ENCODE measurements at places on chromosomes 1 and 21.

DNA sequence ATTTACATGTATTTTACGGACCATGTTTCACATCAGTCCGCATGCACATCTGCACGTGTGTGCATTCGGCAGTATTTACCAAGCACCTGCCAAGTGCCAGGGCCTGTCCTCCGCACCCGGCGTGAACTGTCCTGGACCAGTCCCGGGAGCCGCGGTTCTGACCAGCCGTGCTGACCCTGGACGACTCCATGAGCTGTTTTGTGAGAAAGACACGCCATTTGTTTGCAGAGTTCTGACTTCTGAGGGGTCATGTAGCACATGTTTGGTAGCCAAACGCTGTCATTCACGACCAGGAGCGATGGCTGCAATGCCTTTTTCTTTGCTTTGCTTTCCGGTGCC lies 3.3 kb upstream of the OLIG2 start:
- DNase-seq = no peak

GRCh38 chr21:27291006-27291405 lies 324.1 kb upstream of the ADAMTS5 start:
- DNase-seq = no peak

GRCh38 chr1:177799746-177800145 lies 170.1 kb downstream of the SEC16B start:
- DNase-seq = no peak

GRCh38 chr1:28249866-28250295 lies 9.4 kb upstream of the SESN2 start:
- DNase-seq = no peak

DNA sequence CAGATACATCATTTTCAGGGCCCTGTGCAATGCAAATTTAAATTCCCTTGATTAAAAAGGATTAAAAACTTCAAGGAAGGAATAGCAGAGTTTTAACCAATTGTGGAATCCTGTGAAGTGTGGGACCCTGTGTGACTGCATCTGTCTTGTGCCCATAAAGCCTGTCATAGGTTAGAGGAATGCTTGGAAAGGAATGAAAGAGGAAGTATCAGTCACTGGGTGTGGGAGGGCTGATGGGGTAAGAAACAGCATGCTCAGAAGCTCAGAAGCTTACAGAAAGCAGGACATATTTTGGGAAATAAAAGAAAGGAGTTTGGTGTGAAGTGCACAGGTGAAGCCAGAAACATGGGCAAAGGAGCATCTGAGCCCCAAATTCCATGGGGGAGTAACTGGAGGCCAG lies 150.8 kb upstream of the ETV3 start:
- DNase-seq = no peak

DNA sequence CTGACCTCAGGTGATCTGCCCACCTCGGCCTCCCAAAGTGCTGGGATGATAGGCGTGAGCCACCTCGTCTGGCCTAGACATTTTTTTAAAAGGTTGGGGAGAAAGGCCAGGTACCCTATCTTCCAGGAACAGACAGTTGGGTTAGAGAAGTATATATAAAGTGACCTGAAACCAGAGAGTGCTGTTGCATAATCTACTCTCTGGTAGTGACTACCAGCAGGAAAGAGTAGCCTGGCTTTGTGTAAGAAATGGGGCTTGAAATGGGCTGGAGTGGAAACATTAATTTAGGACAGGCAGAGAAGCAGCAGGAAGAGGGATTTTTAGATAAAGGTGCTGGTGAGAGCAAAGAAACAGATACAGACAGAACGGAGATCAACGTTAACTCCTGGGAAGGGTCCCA lies 125.8 kb upstream of the HOOK1 start:
- no peak for DNase-seq

- DNase-seq = no peak
Observed at GRCh38 chr21:33133892-33134291, 64.0 kb downstream of the OLIG1 start.

DNA sequence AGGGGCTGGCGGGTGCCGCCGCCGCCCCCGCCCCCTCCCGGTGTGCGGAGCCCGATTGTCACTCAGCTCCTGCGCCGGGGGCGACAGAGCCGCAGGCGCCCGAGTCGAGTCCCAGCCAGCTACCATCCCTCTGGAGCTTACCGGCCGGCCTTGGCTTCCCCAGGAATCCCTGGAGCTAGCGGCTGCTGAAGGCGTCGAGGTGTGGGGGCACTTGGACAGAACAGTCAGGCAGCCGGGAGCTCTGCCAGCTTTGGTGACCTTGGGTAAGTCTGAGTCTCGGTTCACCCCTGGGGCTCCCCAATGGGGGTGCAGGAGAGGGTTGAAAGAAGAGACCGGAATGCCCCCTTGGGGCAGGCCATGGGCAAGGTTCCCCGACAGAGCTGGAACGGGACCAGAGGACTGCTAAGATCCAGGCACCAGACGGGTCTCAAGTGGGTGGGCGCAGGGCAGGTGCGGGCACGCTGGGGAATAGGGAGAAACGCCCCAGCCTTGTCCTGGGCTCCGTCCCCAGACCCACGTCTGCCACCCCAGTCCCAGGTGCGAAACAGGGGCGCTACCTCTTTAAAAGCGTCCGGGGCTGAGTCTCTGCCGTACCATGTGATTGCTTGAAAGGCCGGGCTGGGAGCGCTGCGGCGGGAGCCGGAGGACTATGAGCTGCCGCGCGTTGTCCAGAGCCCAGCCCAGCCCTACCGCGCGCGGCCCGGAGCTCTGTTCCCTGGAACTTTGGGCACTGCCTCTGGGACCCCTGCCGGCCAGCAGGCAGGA lies at the start of gene ADORA1:
Gene ADORA1, plus strand, starts transcription at position 61 of the 765 bp plus-strand sequence. CDS start 1,116 bp downstream, outside the sequence.
- peak; percentile 71 for DNase-seq

GRCh38 chr21:26565111-26565510 lies 8.0 kb downstream of the CYYR1 start:
- DNase-seq = no peak

DNA sequence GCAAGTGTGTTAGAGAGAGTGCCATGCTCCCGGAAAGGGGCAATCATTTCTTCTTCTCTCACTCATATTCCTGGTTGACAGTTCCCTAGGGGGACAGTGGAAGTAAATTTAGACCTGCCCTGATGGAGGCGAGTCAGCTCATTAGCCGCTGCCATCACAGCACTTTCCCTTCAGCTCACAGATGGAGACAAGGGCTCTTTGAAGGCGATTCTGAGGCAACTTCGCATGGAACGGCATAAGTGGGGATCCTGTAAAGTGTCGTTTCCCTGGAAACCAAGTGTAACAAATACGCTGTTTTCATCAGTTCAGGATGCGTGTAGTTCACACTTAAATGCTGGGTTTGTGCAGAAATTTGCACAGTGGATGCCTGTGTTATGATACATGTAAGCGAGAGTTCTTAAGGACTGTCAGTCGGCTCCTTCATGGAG lies 114.5 kb upstream of the TMPRSS15 start:
- no peak for DNase-seq

DNA sequence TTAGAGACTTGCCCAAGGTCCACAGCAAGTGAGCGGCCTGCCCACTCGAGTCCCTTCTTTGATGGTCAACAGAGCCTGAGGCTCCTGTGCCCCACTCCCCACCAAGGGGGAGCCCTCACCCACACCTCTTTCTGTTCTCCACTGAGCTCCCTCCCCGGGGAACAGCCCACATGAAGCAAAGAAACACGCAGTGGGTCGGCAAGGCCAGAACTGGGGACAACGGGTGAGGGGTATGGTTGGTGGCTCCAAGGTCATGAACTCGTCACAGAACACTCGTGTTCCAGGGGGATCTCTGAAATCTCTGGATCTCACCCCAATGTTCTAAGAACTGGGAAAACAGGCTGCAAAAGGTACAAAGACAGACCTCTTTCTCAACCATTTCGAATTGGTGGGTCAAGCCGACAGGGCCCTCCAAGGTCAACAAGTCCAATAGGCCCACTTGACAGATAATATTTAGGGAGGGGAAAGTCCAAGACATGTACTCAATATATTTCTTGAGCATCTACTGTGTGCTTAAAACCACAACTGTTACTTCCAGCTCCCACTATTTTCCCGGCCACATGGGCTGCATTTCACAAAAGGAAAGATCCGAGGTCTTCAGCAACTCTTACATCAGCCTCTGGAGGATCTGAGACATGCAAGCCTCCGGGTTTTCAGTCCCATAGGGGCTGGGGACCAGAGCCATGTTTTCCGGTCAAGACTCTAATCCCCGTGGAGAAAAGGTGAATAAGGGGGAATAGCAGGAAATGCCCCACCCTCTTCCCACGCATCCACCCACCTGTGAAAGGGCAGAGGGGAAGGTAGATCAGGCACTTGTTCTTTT lies 1.1 kb upstream of the RAP1GAP start:
- DNase-seq = no peak

GRCh38 chr1:19076841-19077616 lies 120.6 kb upstream of the IFFO2 start:
- no peak for DNase-seq

GRCh38 chr1:87154384-87154783 lies 174.3 kb upstream of the LMO4 start:
- no peak for DNase-seq

DNA sequence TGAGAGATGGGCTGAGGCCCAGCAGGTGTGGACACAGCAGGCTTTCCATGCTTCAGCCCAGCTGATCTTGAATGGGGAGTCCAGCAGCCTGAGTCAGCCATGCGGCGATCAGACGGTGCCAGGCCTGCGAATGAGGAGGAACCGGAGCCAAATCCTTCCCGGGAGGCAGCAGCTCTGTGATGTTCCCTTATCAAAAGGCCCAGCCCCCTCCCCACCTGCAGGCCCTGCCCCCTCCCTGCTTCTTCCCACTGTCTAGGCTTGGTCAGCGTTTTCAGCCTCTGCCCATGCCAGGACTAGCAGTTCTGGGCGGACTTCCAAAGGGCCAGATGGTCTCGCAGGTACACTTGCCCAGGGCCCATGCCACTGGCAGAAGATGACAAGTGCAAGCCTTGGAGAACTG lies 253.8 kb downstream of the KAZN start:
- no peak for DNase-seq

- no peak for DNase-seq
Observed at GRCh38 chr1:219990782-219991510, 55.4 kb downstream of the EPRS1 start.

- no peak for DNase-seq
Observed at GRCh38 chr1:1982379-1983232, 21.0 kb downstream of the CFAP74 start.

- DNase-seq = no peak
Observed at GRCh38 chr1:115041654-115042053, 12.0 kb downstream of the TSHB start.

DNA sequence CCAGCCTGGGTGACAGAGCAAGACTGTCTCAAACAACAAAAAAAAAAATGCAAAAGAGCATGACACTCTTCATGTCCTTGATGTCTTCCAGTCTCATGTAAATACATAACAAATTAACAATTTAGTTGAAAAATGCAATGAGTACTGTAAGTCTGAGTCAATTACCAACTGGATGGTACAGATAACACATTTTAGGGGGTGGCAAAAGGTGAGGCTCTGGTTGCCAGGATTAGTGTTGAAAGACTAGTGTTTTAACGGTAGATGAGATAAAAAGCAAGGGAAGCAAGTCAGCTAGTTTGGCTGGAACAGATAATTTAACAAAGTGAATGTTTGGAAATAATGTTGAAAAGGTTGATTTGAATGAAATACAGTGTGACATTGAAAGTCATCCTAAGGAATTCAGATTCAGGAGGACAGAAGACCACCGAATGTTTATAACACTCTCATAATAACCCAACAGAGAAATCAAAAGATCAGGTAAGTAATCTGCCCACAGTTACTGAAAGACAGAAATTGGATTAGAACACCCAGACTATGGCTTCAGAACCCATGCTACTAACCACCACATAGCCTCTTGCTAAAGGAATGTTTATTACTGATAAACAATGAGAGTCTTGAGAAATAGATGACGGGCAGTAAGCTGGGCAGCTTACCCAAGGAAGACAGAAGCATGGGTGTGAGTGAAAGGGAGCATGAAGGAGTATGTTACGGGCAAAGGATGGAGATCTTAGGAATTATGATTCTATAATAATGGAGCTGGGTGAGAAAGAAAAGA lies 312.4 kb downstream of the HMCN1 start:
- DNase-seq = no peak
